Endodermal cell (in vitro differentiated cells): ENCODE measurements at places on chromosomes 12 and 14.

- DNase-seq: no peak
These were observed 43.8 kb downstream of the KRT80 start for GRCh38 chr12:52147964-52148463.

DNA sequence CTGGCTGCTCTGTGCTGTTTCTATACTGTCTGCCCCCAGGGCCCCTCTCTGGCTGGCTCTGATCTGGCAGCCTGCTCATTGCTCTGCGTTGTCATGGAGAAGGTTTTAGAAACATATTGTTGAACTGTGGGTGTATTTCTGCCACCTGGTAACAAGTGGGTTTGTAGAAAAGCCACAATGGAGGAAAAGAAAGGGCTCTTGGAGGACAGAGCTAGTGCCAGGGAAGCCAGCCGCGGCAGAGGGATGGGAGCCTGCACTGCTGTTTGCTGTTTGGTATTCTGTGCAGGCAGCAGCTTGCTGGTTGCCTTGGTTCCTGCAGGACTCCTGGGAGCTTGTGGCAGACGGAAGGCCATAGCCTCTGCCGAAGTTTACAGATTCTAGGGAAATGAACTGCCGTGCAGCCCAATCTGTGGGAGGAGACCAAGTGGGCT is 15.1 kb downstream of the CCDC177 start:
- no peak for DNase-seq

GRCh38 chr12:3622021-3622821 is 130.7 kb downstream of the CRACR2A start:
- no peak for DNase-seq

GRCh38 chr12:47120736-47121135 is 41.0 kb upstream of the AMIGO2 start:
- DNase-seq: no peak

- DNase-seq: no peak
These were observed 78.5 kb downstream of the ADGRD1 start for GRCh38 chr12:131032082-131032750.

DNA sequence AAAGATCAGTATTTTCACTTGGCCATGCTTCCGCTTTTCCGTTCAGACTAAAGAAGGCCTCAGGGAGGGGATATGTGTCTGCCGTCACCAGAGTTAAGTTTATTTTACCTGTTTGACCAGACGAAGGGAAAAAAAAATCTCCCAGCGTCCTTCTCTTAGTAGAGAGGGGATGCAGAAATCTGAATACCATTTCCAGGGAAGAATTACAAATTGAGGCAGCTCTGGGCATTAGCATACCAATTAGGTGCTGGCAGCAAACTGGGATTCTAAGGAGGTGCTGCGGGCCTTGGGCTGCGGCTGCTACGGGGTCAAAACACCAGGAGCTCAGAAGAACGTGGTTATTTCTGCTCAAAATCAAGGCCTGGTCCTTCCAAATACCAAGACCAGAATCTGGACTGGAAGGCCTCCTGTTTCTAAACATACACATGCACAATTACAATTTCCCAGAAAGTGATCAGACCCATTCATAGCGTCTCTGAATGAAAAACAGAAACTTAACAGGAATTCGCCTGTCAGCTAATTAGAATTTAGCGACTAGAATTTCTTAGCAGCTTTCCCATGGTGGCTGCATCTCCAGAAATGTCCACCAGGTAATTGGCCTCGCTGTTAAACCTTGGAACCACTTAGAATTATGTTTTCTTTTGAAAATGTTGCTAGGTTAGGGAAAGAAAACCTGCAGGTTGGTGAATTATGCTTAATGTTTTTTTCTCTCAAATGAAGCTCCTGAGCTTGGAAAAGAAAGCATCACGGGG is 617.0 kb downstream of the VRK1 start:
- peak; percentile 79 for DNase-seq

DNA sequence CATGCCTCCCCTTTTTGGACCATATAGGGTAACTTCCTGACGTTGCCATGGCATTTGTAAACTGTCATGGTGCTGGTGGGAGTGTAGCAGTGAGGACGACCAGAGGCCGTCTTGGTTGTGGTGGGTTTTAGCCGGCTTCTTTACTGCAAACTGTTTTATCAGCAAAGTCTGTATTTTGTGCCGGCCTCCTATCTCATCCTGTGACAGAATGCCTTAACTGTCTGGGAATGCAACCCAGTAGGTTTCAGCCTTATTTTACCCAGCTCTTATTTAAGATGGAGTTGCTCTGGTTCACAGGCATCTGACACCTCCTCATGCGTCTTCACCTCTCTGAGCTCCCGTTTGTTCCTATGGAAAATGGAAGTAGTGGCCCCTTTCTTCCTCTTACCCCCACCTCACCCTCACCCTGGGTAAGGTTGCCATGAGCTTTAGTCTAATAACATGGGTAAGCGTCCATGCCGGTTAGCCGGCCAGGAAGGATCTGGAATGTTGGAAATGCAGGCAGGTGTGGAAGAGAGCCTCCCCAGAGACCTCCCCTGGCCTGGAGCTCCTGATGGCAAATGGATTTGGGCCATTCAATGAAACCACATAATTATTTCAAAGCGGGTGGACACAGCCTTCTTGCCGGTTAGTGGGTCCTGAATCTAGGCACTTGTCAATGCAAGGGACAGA is 18.6 kb downstream of the HHIPL1 start:
- no peak for DNase-seq

GRCh38 chr14:95533822-95534221 is 1.0 kb upstream of the GLRX5 start:
- DNase-seq: peak; percentile 44

DNA sequence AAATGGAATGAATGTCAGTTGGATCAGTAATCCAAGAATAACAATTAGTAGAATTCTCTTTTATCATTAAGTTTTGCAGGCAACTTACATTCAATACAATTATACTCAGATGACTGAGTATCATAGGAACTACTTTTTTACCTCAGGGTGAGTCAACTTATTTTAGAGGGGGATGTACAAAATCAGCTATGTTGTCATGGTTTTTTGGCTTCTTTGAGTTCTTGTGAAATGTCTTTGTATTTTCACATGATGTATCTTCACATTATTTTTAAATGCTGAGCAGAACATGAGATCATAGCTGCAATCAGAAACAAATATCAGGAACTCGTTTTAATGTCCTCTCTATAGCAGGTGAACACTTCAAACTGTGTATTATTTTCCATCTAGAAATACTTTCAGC is 65.3 kb upstream of the PTPRR start:
- no peak for DNase-seq

GRCh38 chr14:29310757-29311156 is 544.2 kb downstream of the FOXG1 start:
- no peak for DNase-seq

- DNase-seq: peak; percentile 95
These were observed at the start of gene HDAC7 for GRCh38 chr12:47819896-47820630. HDAC7 (minus strand) TSS chr12:47819903; CDS start chr12:47819785, 118 bp downstream.

DNA sequence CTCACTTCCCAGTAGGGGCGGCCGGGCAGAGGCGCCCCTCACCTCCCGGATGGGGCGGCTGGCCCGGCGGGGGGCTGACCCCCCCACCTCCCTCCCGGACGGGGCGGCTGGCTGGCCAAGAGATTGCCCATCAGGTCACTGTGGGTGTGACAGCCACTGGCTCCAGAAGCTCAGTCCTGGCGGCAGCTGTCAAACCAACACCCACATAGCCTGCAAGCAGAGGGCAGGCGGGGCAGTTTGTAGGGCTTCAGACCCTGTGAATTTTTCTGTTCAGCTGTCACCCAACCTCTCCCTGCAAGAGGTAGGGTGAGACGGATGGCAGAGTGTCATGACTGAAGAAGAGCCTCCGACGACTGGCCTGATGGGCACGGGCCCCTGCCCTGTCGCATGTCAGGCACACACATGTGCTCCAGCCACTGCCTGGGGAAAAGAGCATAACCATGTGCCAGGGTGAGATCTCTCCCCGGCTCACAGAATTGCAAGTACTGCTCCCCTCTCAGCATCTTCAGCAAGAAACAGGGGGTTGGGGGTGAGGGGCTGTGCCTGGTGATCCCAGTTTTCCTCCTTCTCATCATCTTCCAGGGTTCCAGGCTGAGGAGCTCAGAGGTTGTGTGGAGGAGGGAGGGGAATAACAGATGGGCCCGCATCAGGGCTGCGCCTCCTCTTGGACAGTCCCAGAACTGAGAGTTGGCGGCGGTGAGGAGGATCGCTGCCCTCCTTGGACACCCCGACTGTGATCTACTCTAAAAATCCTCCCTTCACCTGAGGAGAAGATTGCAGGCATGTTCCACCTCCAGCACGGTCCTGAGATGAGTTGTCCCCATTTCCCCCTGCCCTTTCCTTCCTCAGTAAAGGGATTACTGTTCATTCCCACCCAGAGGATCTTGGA is 11.2 kb upstream of the PRPH start:
- peak; percentile 73 for DNase-seq

GRCh38 chr14:102584871-102585869 is 7.3 kb upstream of the RCOR1 start:
- DNase-seq: peak; percentile 92
